ENCODE measurements at places on chromosomes 7 and 10.

DNA sequence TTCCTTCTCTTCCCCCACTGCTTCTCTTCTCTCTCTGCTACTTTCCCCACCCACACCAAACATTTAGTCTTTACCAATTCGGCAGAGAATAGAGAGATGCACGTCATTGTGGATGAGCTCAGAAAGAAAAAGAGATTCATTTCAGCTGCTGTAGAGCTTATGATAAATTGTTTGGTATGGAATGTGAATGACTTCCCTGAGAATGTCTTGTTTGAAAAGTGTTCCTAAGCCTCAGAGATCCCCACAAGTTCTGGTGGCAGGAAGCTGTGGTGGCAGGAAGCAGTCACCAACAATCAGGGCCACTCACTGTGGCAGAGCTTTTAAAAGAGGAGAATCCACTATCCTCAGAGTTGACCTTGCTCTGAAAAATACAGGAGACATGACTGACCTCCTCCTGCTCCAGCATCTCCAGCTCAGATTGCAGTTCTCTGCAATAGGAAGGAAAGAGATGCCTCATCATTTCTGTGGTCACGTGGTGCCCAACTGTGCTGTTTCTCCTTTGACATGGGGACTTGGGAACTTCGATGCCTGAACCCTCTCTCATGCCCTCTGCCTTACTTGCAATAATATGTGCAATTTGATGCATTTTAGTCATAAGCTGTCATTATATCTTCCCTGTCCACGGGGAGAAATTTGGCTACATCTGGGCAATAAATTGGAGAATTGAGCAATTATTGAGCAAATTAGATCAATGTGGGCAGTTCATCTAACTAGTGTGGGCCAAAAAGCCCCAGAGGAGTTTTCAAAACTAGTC is 76.5 kb downstream of the BMPER start:
- no peak for DNase-seq

DNA sequence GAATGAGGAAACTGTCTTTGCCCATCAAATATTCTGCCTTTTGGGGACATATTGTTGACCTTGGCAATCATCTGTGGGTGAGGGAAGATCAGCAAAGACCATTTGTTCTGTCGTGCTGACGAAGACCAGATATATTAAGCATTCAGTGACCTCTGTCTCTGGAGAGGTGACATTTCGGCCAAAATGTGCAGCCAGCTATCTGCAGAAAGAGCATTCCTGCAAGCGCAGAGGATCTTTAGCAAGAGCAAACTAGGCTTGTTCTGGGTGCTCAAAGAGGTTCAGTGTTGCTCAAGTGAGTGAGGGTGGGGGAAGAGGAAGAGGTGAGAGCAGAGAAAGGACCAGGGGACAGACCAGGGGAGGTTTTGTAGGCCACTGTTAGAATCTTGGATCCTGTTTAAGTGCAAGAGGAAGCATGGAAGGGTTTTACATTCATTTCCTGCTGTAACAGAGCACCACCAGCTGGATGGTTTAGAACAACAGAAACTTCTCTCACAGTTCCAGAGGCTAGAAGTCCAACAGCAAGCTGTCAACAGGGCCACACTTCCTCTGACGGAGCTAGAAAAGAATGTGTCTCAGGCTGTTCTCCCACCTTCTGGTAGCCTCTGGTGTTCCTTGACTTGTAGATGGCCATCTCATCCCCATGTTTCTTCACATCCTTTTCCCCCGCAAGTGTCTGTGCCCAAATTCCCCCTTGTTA is 11.2 kb downstream of the C10orf120 start:
- no peak for DNase-seq

GRCh38 chr7:140160308-140160707 is 16.5 kb downstream of the KDM7A start:
- peak; percentile 32 for DNase-seq

DNA sequence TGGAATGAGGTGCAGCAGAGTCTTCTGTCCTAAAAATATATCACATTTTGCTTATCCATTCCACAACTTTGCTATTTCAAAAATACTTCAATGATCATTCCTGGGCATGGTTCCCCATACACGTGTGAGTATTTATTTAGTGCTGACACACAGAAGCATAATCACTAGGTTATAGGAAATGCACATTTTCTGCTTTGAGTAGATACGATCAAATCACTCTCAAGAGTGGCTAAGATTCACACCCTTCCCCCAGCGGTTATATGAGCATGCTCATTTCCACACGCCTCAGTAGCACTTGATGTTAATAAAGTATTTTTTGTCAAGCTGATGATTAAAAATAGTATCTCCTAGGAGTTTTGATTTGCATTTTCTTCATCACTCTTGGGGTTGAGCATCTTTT is 93.5 kb upstream of the LRRC4 start:
- no peak for DNase-seq

DNA sequence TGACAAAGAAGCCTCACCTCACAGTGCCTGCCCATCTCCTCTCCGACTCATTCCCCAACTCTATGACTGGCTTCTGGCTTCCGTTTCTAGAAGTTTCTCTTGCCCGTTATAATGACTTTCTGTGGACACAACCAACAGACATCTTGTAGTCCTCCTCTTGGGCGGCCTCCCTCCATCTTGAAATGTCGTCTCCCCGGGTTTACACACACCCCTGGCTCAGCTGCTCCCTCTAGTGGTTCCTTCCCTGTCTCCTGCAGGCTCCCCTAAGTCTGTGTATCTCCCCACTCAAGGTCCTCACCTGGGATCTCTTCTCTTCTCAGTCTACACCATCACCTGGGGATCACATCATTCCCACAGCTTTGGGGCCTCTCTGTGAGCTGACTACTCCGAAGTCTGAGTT is 123.4 kb upstream of the NEBL start:
- peak; percentile 40 for DNase-seq

Measured in HuH-7 (cell line).